Activated naive CD4-positive, alpha-beta T cell treated with Interleukin-2 at 50 U/mL for 16 hours (primary cell): ENCODE measurements at places on chromosomes 5 and 9.
A peak's percentile ranks its signal among the peaks of the same experiment; 100 is the strongest.

- no peak for DNase-seq
Observed at GRCh38 chr5:1661311-1661710, 137.6 kb upstream of the LPCAT1 start.

DNA sequence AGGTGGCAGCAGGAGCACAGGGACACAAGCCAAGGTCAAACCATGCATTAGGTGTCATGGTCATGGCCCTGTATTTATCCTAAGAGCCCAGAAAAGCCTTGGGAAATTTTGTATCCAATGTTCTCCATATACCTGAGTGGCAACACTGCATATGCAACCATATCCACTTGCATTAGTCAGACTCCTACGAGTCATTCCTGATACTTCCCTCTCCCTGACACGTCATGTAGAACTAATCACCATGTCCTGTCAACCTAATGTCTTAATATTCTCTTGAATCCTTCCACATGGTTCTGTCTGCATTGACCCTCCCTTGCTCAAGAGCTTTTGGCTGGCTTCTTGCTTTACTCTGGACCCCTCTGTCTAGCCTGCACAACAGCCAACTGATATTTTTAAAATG lies 9.4 kb downstream of the SCGB3A2 start:
- DNase-seq, result no peak

GRCh38 chr5:171692107-171692506 lies 93.5 kb upstream of the SMIM23 start:
- no peak for DNase-seq

- peak; percentile 63 for DNase-seq
Observed at GRCh38 chr9:128689293-128689774, 312 bp downstream of the SET start.

- DNase-seq, result no peak
Observed at GRCh38 chr5:26259081-26259480, 779.3 kb downstream of the CDH9 start.

DNA sequence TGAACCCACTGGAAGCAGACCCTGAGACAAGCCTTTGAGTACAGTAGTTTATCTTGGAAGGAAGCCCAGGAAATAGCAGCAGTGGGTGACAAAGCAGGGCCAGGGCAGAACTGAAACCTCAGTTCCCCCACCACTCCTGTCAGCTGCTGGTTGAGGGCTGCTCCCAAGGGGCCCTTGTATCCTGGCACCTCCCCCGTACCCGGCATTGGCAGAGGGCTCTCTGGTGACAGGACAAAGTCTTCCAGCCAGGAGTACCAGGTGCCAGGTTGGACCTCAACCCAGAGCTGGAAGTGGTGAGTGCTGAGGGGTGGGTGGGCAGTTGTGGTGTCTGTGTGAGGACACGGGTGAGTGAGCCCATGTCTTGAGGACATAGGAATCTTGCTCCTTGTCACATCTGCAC lies 123.3 kb downstream of the PHF2 start:
- no peak for DNase-seq

DNA sequence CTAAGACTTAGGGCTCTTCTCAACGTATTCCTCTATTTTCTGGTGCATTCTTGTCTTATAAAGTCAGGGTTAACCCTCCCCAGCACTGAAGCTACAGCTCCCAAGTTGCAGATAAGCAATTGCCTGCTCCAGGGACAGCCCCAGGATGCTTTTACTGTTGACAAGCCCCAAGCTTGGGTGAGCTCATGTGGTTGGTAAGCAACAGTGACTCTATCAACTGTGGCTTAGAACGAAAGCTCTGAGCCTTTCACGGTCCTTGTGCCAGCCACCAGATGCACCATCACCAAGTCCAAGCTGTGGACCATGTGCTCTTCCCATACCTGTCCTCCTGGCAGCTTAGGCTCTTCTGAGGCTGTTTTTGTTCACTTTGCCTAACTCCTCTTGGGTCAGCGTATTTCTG lies 13.5 kb downstream of the ADRB2 start:
- no peak for DNase-seq

GRCh38 chr5:90854169-90854568 lies 295.6 kb downstream of the ADGRV1 start:
- DNase-seq, result no peak

GRCh38 chr5:139215107-139215975 lies 17.2 kb upstream of the SIL1 start:
- no peak for DNase-seq

GRCh38 chr5:113264046-113264445 lies 170.7 kb downstream of the TSSK1B start:
- DNase-seq, result no peak

GRCh38 chr5:37724395-37725125 lies 115.3 kb downstream of the GDNF start:
- no peak for DNase-seq

GRCh38 chr5:145105384-145105783 lies 729.8 kb downstream of the PRELID2 start:
- DNase-seq, result no peak

GRCh38 chr5:68408345-68408871 lies 192.9 kb downstream of the PIK3R1 start:
- DNase-seq, result no peak

GRCh38 chr9:12719431-12719830 lies 26.2 kb downstream of the TYRP1 start:
- DNase-seq, result no peak

- DNase-seq, result no peak
Observed at GRCh38 chr5:98777295-98777694, 3.8 kb downstream of the RGMB start.

DNA sequence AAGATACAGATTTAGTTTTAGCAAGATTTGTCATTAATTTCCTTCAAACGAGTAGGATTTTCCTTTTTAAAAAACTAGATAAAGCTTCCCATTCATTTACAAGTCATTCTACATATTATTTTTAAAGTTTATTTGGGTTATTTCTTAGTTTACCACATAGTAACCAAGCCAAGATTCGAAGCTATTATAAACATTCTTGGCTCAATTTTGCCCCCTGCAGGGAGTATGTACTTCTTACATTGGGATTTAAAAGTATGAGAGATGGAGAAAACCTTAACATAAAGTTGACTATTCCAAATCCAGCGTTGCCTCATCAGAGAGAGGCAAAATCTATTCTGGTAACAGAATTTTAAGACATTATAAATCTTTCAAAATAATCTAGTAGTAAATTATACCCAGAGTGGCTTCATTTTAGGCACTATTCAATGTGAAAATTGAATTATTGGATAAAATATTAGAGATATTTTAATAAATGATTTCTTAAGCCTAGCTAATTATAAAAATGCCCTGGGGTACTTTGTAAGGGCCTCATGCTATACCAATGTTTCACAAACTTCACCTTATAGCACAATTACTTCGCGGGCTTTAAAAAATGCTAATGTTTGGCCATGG lies 39.1 kb downstream of the FBN2 start:
- DNase-seq, result no peak

- DNase-seq, result no peak
Observed at GRCh38 chr9:567128-567746, 274.3 kb upstream of the DMRT1 start.

GRCh38 chr9:72883875-72884274 lies 69.0 kb downstream of the ALDH1A1 start:
- DNase-seq, result no peak

- peak; percentile 48 for DNase-seq
Observed at GRCh38 chr5:133240425-133241091, 188.7 kb downstream of the HSPA4 start.

DNA sequence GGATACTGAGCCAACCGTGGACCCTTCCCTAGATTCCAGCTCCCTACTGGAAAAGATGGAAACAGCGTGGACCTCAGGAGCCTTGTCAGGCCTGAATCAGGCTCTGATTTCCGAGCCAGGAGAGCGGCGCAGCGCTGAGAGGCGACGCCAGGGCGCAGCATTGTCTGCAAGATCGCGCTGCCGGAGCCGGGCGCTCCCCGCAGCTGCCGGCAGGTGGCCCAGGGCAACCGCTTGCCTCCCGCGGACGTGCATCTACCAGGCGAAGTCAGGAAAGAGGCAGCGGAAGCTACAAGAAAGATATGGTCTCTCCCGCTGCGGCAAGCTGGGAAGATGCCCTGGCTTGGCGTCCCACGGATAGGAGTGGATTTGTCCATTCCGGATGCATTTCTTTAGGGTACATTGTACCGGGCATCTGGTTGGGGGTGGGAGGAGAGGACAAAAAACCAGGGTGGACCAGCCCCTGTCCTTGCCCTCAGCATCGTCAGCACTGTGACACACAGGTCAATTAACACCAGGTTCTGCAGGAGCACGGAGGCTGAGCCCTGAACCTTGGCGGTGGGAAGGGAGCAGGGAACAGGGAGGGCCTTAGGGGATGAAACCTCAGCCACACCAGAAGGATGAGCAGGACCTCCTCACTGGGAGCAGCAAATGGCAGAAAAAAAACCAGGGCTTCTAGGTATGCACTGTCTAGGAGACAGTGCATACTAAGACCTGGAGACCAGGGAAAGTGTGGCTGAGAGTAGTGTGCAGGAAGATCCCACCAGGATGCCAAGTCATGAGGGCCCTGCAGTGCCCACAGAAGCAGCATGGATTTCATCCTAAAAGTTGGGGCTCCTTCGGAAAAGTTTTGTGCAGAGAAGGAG lies 55.9 kb downstream of the SFXN1 start:
- peak; percentile 86 for DNase-seq

- DNase-seq, result no peak
Observed at GRCh38 chr9:131704141-131704983, 35.5 kb downstream of the RAPGEF1 start.
